ENCODE measurements at places on chromosomes 3 and 15.

DNA sequence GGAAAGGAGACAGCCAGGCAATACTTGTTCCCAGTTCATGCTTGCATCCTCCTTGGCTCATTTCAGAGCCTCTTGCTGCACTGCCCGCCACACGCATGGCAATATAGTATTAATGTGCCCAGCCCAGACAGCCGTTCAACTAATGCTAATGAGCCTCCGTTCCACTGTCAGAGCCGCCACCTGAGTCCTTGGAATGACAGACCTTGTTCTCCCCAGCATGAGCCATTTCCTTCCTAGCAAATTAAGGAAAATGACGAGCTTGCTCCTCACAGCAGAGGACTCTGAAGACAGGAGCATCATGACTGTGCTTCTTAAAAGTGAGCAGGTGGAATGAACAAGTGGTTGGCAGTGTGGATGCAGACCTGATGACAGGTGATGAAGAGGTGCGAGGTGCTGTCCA lies 10.8 kb upstream of the LRRC15 start:
- no peaks in the 10 kb centered on the region for H3K27me3 ChIP-seq
- H3K4me1 ChIP-seq, result peaks cover 6% of the 10 kb centered on the region
- no peak overlapping the region for H3K4me3 ChIP-seq
- no peaks in the 10 kb centered on the region for H3K36me3 ChIP-seq
- DNase-seq, result no peak
- no peak overlapping the region for H3K27ac ChIP-seq

DNA sequence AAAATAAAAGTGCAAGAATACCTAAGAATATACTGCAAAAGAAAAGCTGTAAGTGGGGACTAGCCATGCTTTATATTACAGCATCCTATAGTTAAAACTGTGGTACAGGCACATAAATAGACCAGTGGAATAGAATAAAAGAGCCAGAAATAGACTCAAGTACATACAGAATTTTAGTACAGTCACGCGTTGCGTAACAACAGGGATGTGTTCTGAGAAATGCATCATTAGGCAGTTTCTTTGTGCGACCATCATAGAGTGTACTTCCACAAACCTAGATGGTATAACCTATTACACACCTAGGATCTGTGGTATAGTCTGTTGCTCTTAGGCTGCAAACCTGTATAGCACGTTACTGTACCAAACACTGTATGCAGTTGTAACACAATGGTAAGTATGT lies 61.8 kb downstream of the PCCB start:
- no peaks in the 10 kb centered on the region for H3K36me3 ChIP-seq
- no peak overlapping the region for H3K4me3 ChIP-seq
- no peak overlapping the region for H3K27ac ChIP-seq
- no peaks in the 10 kb centered on the region for H3K27me3 ChIP-seq
- no peaks in the 10 kb centered on the region for H3K4me1 ChIP-seq

DNA sequence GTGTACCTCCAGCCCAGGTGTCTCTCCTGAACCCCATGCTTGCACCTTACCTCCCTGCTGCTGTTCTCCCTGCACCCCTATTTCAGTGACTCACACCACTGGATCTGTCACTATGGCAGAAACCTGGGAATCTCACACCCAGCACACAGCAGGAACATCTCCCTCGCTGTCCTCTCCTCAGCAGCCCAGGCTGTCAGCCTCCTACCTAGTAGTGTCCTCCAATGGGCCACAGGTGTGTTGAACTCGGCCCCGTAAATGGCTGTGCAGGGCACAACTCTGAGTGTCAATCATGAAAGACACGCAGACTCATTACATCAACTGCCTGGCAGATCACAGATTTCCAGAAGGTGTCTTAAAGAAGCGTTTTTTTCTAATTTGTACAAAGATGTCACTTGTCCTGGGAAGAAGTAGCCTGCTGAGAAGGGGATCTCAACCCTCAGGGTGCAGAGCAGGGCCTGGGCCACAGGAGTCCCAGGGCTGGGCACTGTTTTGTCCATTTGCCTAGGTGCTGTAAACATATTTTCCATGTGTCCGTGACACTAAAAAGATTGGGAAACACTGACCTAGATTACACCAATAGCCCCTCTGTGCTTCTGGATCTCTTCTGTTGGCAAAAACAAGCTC lies 33.8 kb downstream of the HOMER2 start:
- H3K4me3 ChIP-seq, result no peak overlapping the region
- DNase-seq, result no peak
- no peaks in the 10 kb centered on the region for H3K27me3 ChIP-seq

GRCh38 chr15:79307251-79307650 lies 3.7 kb upstream of the TMED3 start:
- no peak for DNase-seq
- H3K27ac ChIP-seq, result no peak overlapping the region
- H3K36me3 ChIP-seq, result no peaks in the 10 kb centered on the region

DNA sequence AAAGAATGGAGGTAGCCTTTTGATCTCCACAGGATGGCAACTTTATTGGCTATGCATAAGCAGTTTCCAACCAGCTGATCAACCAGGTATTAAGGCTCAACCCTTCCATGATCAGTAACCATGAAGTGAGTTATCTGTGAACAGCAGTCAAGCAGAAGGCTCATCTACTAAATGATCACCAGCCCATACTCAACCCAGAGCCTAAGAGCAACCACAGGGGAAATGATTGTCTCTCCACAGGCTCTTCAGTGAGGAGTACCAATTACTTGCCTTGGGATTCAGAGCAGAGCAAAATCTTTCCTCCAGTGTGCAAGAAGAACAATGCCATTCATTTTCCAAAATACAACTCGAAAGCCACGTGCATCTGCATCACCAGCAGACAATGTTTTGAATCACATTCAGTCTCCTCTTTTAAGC lies 754.8 kb downstream of the ROBO1 start:
- H3K4me3 ChIP-seq, result no peak overlapping the region
- H3K27ac ChIP-seq, result no peak overlapping the region
- H3K27me3 ChIP-seq, result no peaks in the 10 kb centered on the region
- DNase-seq, result peak; percentile 12
- peaks cover 53% of the 10 kb centered on the region for H3K4me1 ChIP-seq
- H3K36me3 ChIP-seq, result no peaks in the 10 kb centered on the region

DNA sequence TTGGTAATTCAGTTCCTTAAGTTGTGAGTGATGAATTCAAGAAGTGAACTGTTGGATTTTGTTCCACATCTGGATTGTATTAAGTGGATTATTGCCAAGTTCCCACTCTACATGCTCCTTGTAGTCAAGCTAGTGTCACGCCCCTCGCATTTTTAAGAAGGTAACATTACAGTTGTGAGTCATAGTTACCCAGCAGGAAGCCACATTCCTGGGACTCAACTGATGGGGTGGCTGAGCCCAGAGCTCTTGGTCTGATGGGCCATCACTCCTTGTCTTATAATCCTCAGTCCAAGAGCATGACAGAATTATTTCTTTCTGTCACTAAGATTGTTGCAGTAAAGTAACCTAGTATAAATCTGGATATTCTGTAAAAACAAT lies 102.7 kb downstream of the PTPRG start:
- no peak overlapping the region for H3K27ac ChIP-seq
- H3K36me3 ChIP-seq, result no peaks in the 10 kb centered on the region
- peak; percentile 88 for DNase-seq

DNA sequence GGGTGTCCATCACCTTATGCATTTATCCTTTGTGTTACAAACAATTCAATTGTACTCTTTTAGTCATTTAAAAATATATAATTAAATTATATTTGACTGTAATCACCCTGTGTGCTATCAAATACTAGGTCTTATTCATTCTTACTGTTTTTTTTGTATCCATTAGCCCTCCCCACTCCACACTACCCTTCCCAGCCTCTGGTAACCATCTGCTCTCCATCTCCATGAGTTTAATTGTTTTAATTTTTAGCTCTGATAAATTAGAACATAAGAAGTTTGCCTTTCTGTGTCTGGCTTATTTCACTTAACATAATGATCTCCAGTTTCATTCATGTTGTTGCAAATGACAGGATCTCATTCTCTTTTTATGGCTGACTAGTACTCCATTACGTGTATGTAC lies 16.8 kb downstream of the C3orf20 start:
- no peaks in the 10 kb centered on the region for H3K36me3 ChIP-seq
- no peaks in the 10 kb centered on the region for H3K4me1 ChIP-seq
- no peak overlapping the region for H3K4me3 ChIP-seq
- no peaks in the 10 kb centered on the region for H3K27me3 ChIP-seq
- H3K27ac ChIP-seq, result no peak overlapping the region

DNA sequence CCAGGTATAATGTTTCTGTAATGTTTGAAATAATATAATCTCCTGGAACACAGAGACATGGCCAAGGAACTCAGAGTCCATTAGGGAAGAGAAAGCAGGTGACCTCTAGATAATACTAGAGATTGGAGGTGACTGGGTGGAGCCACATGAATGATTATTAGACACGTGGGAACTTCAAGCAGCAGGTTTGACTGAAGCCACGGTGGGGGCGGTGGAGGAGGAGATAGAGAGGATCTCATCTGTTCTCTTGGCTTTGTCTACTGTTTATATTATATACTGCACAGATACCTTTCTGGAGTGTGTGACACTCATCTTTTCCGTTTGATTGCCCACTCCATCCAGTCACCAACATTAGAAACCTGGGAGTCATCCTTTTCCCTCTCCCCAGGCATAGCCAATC lies 33.7 kb downstream of the KIF7 start:
- H3K4me3 ChIP-seq, result no peak overlapping the region
- H3K27ac ChIP-seq, result peak overlapping the region; percentile 3
- no peak for DNase-seq
- H3K27me3 ChIP-seq, result no peaks in the 10 kb centered on the region

DNA sequence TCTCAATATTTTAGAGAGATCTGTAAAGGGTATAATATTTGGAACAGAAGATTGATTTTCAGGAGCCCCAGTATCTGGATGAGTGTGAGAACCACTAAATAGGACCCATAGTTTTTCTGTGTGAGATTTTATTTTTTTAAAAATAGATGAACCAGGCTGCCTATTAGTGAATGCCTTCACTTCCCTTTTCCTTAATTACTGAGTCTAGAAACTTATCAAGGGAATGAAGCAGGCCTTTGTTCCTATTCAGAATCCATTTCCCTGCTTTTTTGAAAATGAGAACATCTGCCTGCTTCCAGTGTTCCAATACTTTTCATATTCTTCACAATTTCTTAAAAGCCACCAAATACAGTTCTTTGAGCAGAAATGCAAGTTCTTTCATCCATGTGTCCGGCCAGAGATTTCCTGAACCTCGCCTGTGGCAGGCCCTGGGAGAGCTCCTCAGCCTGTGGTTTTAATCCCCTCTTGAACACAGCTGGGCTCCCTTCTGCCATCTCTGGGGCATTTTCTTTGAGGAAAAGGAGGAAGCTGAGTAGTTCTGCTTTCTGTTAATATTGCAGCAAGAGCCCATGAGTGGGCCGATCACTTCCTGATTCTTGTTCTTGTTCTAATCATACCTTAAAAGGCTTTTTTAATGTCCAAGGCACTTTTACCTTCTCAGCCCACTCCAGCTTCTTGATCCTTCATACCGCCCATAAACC lies 4.7 kb downstream of the EHD4 start:
- peak; percentile 21 for DNase-seq
- no peaks in the 10 kb centered on the region for H3K36me3 ChIP-seq
- H3K4me3 ChIP-seq, result no peak overlapping the region

GRCh38 chr15:75872403-75872990 lies 29.2 kb downstream of the UBE2Q2 start:
- no peaks in the 10 kb centered on the region for H3K27me3 ChIP-seq
- H3K4me3 ChIP-seq, result no peak overlapping the region
- peaks cover 35% of the 10 kb centered on the region for H3K36me3 ChIP-seq
- DNase-seq, result no peak

DNA sequence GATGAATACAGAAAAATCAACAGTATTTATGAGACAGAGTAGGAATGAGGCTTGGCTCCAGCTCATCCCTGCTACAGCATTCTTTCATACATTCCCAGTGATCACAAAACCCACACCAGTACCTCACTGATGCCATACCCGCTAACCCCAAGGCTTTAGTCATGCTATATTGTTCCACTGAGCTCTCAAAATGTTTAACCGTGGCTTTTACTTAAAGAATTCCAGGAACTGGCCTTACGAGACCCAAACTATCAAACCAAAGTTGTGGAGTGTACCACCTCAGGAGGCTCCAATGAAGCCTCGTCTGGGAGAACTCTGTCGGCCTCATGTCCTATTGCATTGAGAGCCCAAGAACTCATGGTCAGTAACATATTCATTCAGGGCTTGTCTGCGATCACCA lies 278.9 kb downstream of the ULK4 start:
- no peak overlapping the region for H3K27ac ChIP-seq
- peaks cover 12% of the 10 kb centered on the region for H3K4me1 ChIP-seq
- no peaks in the 10 kb centered on the region for H3K36me3 ChIP-seq
- no peak overlapping the region for H3K4me3 ChIP-seq
- no peaks in the 10 kb centered on the region for H3K27me3 ChIP-seq
- DNase-seq, result peak; percentile 67

DNA sequence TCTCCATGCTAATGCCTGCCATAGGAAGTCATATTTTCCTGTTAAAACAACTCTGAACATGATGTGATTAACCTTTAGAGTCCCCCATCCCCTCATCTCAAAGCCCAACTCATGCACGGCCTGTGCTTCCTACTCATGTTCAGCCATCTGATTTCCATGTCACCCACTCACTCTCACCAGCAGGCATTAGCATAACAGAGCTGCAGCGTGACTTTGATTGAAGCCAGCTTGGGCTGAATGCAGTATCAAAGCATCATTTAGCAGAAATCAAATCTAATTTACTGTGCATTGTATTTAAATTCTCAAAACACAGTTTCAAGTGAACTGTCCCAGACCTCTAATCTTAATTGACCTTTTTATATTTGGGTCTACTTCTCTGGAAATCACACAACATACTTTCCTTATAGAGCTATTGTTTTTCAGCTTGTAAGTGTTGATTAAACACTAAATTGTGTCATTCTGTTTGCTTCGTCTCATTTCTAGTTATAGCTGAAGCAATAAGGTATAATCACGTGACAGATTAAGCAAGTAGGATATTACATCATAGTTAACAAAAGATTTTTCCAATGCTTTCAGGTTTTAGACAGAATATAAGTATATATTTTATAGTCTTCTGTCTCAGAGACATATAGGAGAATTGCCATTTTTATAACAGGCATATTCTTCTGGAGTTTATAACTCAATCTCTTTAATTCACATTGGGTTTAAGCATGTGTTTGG lies 501.5 kb downstream of the ROBO2 start:
- H3K36me3 ChIP-seq, result no peaks in the 10 kb centered on the region
- H3K27me3 ChIP-seq, result no peaks in the 10 kb centered on the region
- H3K4me1 ChIP-seq, result peaks cover 20% of the 10 kb centered on the region

DNA sequence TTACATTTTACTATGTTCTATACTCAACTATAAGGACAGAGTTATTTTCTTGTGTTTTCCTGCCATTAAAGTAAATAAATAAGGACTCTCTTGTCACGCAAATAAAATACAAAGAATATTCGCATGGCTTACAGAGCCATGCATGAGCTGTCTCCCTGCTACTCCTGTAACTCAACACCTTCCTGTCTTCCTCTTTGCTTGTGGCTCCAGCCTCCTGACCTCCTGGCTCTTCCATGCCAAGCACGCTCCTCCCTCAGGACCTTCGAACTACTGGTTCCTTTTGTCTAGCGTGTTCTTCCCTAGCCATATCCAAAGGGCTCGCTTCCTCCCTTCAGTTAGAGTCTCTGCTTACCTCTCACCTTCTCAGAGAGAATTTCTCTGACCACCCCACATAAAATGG lies 124.3 kb upstream of the TMC3 start:
- H3K27me3 ChIP-seq, result no peaks in the 10 kb centered on the region
- H3K36me3 ChIP-seq, result no peaks in the 10 kb centered on the region
- no peak overlapping the region for H3K4me3 ChIP-seq
- no peaks in the 10 kb centered on the region for H3K4me1 ChIP-seq
- DNase-seq, result no peak
- H3K27ac ChIP-seq, result no peak overlapping the region

- H3K27ac ChIP-seq, result no peak overlapping the region
- no peaks in the 10 kb centered on the region for H3K36me3 ChIP-seq
- H3K4me1 ChIP-seq, result no peaks in the 10 kb centered on the region
- DNase-seq, result no peak
- H3K27me3 ChIP-seq, result no peaks in the 10 kb centered on the region
These were observed 82.2 kb downstream of the ITPR1 start for GRCh38 chr3:4575381-4575780.
